ENCODE measurements at places on chromosomes 4 and X.

- H3K4me3 ChIP-seq = no peak overlapping the region
- DNase-seq = no peak
- H3K36me3 ChIP-seq = no peaks in the 10 kb centered on the region
- no peaks in the 10 kb centered on the region for H3K27me3 ChIP-seq
Measured at GRCh38 chr4:120218981-120219380, 152.3 kb upstream of the MAD2L1 start.

GRCh38 chrX:23554304-23554703 lies 113.0 kb upstream of the PRDX4 start:
- H3K4me3 ChIP-seq = no peak overlapping the region
- no peak overlapping the region for H3K27ac ChIP-seq
- H3K36me3 ChIP-seq = no peaks in the 10 kb centered on the region
- DNase-seq = no peak
- no peaks in the 10 kb centered on the region for H3K27me3 ChIP-seq
- no peaks in the 10 kb centered on the region for H3K4me1 ChIP-seq

DNA sequence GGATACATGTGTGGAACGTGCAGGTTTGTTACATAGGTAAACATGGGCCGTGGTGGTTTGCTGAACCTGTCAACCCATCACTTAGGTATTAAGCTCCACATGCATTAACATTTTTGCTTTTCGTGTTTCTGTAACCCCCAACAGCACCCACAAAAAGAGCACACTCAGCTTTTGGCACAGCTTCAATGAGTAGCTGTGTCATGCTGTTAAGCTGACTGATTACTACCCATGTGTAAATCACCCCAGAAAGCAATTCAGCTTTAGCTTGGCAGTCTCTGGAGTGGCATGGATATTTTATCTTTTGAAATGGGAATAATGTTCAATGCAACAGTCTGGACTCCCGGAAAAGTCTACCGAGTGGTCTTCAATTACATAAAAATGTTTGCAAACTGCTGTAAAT lies 734.3 kb downstream of the STIM2 start:
- DNase-seq = no peak
- H3K4me3 ChIP-seq = no peak overlapping the region
- no peak overlapping the region for H3K27ac ChIP-seq
- no peaks in the 10 kb centered on the region for H3K36me3 ChIP-seq
- H3K4me1 ChIP-seq = no peaks in the 10 kb centered on the region

DNA sequence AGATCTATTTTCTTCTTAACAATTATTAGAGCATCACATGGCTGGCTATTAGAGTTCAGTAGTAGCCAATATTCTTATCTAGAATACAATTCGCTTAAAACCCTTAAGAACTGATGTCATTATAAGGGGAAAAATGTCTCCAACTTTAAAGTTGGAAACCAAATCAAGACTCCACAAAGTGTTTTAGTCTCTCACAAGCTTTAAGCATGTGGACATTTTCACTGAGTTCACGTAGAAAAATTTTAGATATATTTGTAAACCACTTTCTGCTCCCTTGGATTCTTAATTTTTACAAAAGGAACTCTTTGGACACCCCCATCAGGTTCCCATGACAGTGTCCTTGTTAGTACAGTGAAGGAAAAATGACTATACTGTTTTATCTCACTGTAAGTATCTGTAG lies 123.9 kb upstream of the NAP1L5 start:
- no peak overlapping the region for H3K4me3 ChIP-seq
- H3K27ac ChIP-seq = no peak overlapping the region
- H3K27me3 ChIP-seq = peaks cover 2% of the 10 kb centered on the region
- peaks cover 42% of the 10 kb centered on the region for H3K4me1 ChIP-seq
- no peak for DNase-seq

GRCh38 chr4:176575141-176575730 lies 217.5 kb downstream of the VEGFC start:
- H3K4me3 ChIP-seq = no peak overlapping the region
- no peak overlapping the region for H3K27ac ChIP-seq
- no peaks in the 10 kb centered on the region for H3K27me3 ChIP-seq
- no peak for DNase-seq
- no peaks in the 10 kb centered on the region for H3K36me3 ChIP-seq
- no peaks in the 10 kb centered on the region for H3K4me1 ChIP-seq

GRCh38 chr4:142549726-142550463 lies 296.2 kb downstream of the INPP4B start:
- H3K4me1 ChIP-seq = peaks cover 59% of the 10 kb centered on the region
- H3K36me3 ChIP-seq = peaks cover 3% of the 10 kb centered on the region
- no peak for DNase-seq

DNA sequence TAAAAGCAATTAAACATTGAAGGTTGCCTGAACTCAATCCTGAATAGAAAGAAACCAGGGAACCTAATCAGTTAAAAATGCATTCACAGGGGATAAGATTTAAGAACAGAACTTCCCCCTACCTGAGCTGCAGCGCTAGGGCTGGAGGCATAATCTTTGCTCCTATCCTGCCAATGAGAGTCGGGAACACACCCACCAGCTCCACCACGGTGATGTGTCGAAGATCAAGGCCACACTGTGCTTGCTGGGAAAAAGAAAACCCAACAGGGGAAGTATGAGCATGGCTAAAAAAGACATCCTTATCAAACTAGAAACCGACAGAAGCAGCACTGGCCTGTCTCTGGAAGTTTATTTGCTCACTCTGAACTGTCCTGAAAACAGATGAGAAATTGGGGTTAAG lies 66.3 kb downstream of the SRPX start:
- no peak overlapping the region for H3K4me3 ChIP-seq
- H3K27me3 ChIP-seq = peaks cover 3% of the 10 kb centered on the region
- H3K27ac ChIP-seq = no peak overlapping the region
- no peak for DNase-seq
- H3K4me1 ChIP-seq = no peaks in the 10 kb centered on the region

GRCh38 chr4:1055721-1056590 lies 44.5 kb downstream of the FGFRL1 start:
- H3K27me3 ChIP-seq = peaks cover 11% of the 10 kb centered on the region
- H3K27ac ChIP-seq = peak overlapping the region; percentile 17
- peak; percentile 69 for DNase-seq
- H3K4me3 ChIP-seq = peak overlapping the region; percentile 46
- H3K36me3 ChIP-seq = no peaks in the 10 kb centered on the region

GRCh38 chr4:11821772-11822430 lies 393.2 kb upstream of the HS3ST1 start:
- DNase-seq = no peak
- H3K4me3 ChIP-seq = no peak overlapping the region
- no peaks in the 10 kb centered on the region for H3K36me3 ChIP-seq

DNA sequence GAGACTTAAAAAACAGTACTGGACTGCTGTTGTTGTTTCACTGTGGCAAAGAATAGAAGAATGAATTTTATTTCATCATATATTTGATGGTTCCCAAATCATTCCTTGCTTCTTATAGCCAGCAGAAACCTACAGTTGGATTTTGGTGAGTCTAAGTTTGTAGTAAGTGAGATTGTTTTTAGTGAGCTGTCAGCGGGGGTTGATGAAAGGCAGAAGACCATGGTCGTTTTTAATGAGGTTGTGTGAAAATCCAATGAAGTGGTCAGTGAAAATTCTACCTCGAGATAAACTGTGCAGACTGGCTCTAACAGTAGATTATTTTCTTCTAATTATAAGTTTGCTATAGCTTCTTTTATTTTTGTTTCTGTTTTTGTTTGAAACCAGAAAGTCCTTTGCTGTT lies 36.2 kb downstream of the ANAPC4 start:
- no peaks in the 10 kb centered on the region for H3K27me3 ChIP-seq
- no peak overlapping the region for H3K27ac ChIP-seq
- peaks cover 79% of the 10 kb centered on the region for H3K36me3 ChIP-seq
- no peak overlapping the region for H3K4me3 ChIP-seq
- DNase-seq = no peak

GRCh38 chrX:120309873-120310705 lies 1.2 kb downstream of the TMEM255A start:
- no peak for DNase-seq
- no peaks in the 10 kb centered on the region for H3K36me3 ChIP-seq
- peaks cover 21% of the 10 kb centered on the region for H3K4me1 ChIP-seq
- peak overlapping the region; percentile 71 for H3K4me3 ChIP-seq
- H3K27ac ChIP-seq = no peak overlapping the region

GRCh38 chrX:40368611-40369061 lies 212.1 kb upstream of the ATP6AP2 start:
- no peaks in the 10 kb centered on the region for H3K27me3 ChIP-seq
- DNase-seq = no peak
- H3K4me3 ChIP-seq = no peak overlapping the region
- no peaks in the 10 kb centered on the region for H3K4me1 ChIP-seq

DNA sequence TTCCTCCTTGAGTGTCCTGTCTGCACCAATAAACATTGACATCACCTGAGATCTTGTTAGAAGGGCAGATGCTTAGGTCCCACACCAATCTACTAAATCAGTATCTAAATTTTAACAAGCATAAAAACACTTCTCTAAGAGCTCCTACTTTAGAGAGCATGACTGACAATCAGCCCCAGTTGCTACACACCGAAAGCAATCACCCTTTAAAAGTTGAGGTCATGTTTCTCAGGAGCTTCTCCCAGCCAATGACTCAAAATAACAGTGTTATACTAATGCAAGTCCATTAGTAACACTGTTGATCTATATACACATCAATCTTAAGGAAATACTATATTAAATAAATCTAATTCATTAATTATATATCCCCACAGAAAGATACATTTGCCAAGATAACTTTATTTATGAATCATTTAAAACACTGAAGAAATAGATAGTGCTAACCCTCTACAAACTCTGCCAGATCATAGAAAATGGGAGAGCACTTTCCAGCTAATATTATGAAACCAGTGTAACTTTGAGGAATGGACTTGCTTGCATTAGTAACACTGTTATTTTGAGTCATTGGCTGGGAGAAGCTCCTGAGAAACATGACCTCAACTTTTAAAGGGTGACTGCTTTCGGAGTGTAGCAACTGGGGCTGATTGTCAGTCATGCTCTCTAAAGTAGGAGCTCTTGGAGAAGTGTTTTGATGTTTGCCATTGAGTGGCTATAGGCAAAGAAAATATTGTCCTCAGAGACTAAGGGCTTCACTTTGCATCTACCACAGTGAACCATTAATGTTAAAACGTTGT lies 109.8 kb upstream of the HDX start:
- H3K36me3 ChIP-seq = no peaks in the 10 kb centered on the region
- no peaks in the 10 kb centered on the region for H3K27me3 ChIP-seq
- DNase-seq = no peak
- H3K4me3 ChIP-seq = no peak overlapping the region
- H3K27ac ChIP-seq = no peak overlapping the region

- no peak within 1 kb of the TSS for H3K4me3 ChIP-seq
- H3K4me1 ChIP-seq = peaks cover 2% of the 10 kb centered on the region
- H3K27ac ChIP-seq = no peak within 1 kb of the TSS
- H3K27me3 ChIP-seq = peaks cover 11% of the 10 kb centered on the region
Measured at GRCh38 chrX:136531951-136532350, at the start of gene VGLL1. TSS of gene VGLL1 (plus strand) at chrX:136532215. CDS start at chrX:136536021, 3,806 bp downstream.

DNA sequence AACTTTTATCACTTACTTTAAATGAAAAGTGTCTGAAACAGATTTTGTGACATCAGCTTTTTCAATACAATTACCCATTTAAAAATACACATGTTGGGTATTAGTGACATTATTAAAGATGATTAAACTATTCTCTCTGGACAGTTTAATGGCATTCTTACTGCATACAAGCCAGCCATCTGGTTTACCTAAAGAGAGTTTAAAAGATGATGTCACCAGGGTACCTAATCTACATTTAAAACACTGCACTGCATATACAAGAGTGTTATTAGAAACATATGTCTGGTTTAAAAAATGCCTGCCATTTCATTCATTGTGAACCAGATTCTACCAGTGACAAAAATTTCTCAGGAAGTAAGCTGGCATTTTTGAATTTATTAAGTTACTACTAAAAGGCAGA lies 919.1 kb downstream of the ADGRL3 start:
- no peak overlapping the region for H3K27ac ChIP-seq
- no peaks in the 10 kb centered on the region for H3K36me3 ChIP-seq
- DNase-seq = no peak
- H3K4me1 ChIP-seq = no peaks in the 10 kb centered on the region
- H3K27me3 ChIP-seq = no peaks in the 10 kb centered on the region

- H3K27me3 ChIP-seq = peaks cover 7% of the 10 kb centered on the region
- H3K4me3 ChIP-seq = no peak overlapping the region
- peaks cover 3% of the 10 kb centered on the region for H3K4me1 ChIP-seq
- no peak overlapping the region for H3K27ac ChIP-seq
- H3K36me3 ChIP-seq = no peaks in the 10 kb centered on the region
Measured at GRCh38 chr4:177051473-177052060, 258.1 kb upstream of the NEIL3 start.

GRCh38 chr4:3285558-3286334 lies 7.1 kb upstream of the RGS12 start:
- H3K36me3 ChIP-seq = no peaks in the 10 kb centered on the region
- H3K27ac ChIP-seq = no peak overlapping the region
- DNase-seq = no peak
- no peak overlapping the region for H3K4me3 ChIP-seq
- peaks cover 28% of the 10 kb centered on the region for H3K27me3 ChIP-seq

DNA sequence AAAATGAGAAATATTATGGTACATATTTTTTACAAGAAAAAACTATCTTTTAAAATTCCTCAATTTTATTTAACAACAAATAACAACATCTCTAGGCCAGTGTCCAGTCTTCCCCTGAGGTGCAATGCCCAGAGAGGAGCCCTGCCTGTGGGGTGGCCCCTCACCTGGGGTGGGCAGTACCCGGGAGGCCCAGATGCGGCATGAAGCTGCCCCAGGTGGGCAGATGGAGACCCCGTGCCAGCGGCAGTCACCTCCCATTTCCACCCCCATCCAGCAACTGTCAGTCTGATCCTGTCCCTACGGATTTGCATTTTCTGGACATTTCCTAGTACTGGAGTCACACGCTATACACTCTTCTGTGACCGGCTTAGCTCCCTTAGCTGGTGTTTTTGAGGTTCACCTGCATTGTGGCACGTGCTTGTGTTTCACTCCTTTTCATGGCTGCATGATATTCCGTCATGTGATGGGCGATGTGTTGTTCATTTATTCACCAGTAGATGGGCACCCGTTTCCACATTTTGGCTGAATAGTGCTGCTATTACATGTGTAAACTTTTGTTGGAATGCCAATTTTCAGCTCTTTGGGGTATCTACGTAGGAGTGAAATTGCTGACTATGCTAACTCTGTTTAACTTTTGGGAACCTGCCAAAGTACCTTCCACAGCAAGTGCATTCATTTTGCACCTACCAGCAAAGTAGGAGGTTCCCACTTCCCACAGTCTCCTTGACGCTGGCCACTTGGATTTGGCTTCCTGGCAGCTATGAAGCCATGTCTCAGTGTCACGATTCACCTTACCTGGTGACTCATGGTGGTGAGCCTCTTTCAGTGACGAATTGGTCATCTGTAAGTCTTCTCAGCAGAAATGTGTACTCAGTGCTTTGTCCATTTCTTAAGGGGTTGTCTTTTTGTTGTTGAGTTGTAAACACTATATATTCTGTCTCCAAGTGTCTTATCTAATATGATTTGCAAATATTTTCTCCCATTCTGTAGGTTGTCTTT lies 11.7 kb upstream of the MAEA start:
- peaks cover 1% of the 10 kb centered on the region for H3K27me3 ChIP-seq
- H3K36me3 ChIP-seq = no peaks in the 10 kb centered on the region
- DNase-seq = no peak

Data from activated T-helper 2 cell treated with anti-CD3 and anti-CD28 coated beads, Interferon-gamma antibody, Interleukin-2, Interleukin-4, amounts not matched to agents 10 μg/mL and 5 μg/mL and 100 μg/mL, durations not matched to agents 14 hours and 24 hours and 36 hours (primary cell).